CD4-positive, alpha-beta T cell treated with Interleukin-21 for 1 hour (primary cell): ENCODE measurements at places on chromosomes 6 and 20.

- no peak for DNase-seq
Measured at GRCh38 chr6:137122612-137123011, 50.8 kb downstream of the IL22RA2 start.

DNA sequence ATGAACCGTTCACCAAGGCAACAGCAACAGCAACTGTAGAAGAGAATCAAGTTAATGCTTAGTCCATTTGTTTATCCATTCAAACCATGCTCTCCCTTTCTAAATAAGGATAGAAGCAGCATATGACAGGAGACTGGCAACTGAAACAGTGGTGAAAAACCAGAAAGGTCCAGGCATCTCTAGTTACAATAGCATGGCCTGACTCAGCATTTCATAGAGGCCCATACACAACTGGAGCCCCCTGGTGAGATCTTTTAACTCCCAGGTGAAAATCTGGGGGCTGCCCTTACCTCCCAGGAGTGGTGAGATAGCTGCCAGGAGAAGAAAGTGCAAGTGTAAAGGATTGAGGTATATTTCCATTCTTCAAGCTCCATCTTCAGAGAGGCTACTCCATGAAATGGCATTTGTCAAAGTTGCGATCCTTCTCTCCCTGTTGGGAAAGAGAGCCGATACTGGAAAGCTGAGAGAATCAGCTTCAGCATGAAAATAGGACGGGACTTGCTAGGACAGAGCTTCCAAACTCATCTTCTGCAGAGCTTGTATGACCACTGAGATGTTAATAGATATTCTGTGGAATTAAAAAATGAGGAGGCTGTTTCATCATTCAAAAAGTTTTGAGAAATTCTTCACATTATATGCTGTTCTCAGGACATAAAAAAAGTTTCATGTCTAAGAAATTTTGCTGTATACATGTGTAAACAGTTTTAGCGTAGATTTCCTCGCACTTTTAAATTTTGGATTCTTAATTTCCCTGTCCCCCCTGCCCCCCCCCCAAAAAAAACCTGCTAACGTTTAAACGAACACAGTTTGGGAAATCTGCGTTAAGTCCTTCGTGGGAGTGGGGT lies 10.9 kb upstream of the SLC2A12 start:
- DNase-seq = no peak

DNA sequence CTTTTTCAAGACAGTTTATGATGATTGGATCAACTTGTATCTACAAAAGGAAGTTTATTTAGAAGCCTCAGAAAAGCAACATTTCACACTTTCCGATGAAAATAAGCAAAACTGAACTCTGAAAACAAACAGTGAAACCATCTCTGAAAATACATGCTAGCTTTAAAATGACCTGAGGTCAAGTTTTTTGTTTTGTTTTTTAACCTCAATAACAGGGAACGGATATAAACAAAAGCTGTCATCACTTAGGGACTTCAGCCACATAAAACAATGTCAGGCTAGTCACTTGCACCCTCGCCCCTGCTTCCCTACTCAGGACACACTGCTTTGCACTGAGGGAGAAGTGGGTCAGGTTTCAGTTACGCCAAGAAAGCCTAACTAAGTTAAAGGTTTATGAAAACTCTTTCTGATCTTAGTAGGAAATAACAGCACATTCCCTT lies 11.6 kb downstream of the BACH2 start:
- peak; percentile 20 for DNase-seq

DNA sequence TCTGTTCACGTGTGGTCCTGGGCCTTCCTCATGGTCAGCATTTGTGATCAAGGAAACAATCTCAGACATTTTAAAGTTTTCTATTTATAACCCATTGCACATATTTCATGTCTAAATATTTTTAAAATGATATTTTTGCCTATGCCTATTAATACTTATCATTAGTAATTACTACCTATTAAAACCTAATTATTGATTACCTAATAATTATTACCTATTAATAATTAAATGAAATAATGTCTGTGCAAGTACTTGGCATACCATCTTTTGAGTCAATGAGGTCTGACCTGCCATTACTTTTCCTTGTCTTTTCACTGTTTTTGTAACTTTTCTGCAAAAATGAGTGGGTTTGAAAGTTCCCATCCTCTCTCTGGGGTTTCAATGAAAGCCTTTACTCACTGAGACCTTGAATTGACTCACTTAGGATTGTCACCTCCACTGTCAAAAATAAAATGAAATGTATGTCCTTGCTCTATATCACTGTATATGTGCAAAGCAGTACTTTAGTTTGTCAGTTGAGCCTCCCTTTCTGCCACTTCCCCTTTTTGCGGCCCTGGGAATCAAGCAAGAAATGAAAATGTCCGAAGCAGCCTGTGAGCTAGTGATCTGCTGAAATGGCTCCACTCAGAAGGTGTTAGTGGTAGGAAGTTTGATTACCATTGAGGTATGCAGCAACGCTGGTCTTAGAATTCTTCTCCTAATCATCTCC lies 87.8 kb downstream of the L3MBTL3 start:
- no peak for DNase-seq

- no peak for DNase-seq
Measured at GRCh38 chr6:107198631-107199416, 83.5 kb upstream of the BEND3 start.

DNA sequence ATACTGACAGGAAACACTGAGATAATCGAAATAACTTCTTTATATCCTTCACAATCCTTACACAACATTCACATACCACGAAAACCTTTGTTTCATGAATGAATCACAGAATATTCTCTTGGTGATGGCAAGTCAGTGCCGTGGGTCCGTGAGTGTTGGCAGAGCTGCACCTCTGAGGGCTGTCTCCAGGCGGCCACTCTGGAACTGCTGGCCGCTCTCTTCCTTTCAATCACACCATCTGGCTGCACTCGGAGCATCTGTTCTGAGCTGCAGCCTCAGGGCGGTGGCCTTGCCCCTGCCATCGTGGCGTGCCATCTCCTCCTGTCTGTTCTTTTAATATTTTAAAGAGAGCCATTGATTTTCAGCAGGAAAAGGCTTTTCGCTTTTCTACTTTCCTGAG lies 129.4 kb upstream of the AFDN start:
- DNase-seq = no peak

DNA sequence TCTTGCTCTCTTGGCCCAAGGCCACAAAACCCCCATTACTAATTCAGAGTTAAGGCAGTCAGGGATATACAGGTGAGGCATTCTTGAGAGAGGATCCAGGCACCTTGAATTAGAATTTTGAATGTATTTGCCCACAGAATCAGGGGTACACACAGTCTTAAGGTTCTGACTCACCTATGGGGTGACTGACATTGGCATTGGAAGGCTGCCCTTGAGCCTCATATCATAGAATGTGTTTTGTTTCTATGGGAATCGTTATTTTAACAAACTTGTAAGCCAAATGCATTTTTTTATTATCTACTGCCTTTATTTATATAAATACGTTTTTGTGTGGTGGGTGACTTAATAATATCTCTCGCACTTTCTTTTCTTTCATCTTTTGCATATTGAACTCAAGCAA lies 218.6 kb upstream of the CITED2 start:
- no peak for DNase-seq

DNA sequence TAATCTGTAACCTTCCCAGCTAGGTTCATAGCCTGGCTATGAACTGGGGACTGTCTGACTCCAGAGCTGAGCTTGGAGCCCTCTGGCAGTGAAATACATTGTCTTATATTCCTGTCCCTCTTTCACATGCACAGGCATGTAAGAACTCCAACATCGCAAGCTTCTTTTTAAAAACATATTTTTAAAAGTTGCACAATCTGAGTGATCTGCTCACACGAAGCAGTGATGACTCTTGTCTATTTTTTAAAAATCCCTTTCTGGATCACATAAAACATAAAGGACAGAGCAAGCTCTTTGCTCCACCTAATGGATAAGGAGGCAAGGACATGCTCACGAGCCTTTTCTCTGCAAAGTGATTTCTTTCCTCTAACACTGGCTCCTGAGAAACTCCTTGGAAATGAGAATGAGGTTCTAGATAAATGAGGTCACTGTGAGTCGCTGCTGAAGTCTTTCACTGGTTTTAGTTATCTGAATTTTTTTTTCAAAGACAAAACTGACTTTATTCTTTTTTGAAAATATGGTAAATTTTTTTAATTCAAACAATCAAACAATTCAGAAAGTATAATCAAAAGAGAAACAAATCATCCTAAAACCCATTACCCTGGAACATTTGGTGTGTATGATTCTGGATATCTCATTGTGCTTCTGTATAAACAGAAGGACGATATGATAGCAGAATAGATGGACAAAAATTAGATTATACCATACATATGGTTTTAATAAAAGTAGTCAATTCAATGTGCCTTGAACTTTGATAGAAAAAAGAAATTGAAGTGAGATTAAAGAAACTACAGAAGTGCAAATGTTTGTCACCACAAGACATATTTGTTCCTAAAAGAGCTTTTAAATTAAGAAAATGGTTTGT lies 30.8 kb downstream of the IL20RA start:
- DNase-seq = no peak

DNA sequence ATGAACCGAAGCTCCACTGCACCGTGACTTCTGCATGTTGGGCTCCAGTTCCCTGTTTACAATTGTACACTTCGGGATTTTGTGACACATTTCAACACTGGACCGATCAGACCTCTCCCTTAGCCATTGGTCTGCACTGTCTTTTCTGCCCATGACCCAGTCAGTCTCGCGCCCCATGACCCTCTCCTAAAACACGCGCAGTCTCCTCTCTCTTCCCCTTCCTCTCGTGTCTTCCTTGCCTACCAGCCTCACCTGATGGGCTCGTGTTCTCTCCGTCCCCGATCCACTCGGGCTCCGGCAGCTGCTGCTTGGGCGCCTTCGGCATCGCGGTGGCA lies 535 bp upstream of the ABCF1 start:
- DNase-seq = no peak

GRCh38 chr6:119172824-119173223 lies 94.4 kb upstream of the FAM184A start:
- no peak for DNase-seq

DNA sequence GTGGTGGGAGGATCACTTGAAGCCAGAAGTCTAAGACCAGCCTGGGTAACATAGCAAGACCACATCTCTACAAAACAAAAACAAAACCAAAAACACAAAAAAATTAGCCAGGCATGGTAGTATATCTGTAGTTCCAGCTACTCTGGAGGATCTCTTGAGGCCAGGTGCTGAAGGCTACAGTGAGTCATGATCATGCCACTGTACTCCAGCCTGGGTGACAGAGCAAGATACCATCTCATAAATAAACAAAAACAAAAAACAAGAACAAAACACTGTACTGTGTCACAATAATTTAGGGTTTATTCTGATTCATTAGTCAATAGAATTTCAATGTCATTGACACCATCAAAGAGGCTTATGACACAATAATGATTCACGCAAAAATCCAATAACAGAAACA lies 1121.7 kb upstream of the MAP3K7 start:
- no peak for DNase-seq

DNA sequence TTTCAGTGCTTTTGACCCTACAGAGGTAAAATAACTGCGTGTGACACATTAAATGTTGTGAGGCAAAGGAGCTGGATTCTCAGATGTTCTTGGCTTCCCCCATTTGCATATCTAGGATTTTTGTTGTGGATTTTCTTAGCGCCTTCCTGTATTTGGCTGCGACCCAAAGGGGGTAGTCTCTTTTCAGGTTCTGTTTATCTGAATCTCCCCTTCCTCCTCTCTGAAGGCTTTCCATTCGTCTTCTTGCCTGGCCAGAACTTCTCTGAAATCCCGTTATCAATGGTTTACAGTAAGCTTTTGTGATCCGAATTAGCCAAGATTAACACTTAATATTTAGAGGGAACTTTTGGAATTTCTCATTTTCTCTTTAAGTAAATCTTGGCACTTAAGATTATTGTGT lies 60.8 kb downstream of the ADGRB3 start:
- DNase-seq = no peak

- DNase-seq = no peak
Measured at GRCh38 chr6:123962508-123962907, 158.8 kb downstream of the NKAIN2 start.

- DNase-seq = no peak
Measured at GRCh38 chr20:58970146-58970545, 10.9 kb upstream of the NELFCD start.

- DNase-seq = no peak
Measured at GRCh38 chr20:59866338-59866737, 67.1 kb downstream of the SYCP2 start.

DNA sequence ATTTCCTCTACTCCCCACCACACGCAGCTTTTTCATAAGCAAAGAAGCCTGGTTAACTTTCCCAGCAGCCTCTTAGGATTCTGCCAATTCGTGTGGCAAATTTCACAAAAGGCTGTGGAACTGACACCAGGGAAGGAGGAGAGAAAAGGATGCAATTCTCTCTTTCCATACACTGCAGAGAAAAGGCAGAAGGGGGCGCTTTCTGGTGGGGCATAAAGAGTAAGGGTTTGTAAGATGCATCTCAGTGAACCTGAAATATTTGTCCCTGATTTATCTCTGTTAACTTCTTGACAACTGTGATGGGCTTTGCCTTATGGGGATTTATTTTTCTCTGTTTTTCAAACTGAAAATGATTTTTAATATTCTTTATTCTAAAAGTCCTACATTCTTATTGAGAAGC lies 45.5 kb upstream of the GLP1R start:
- DNase-seq = no peak

- no peak for DNase-seq
Measured at GRCh38 chr6:133889557-133890403, 867 bp downstream of the TCF21 start.

GRCh38 chr6:155245831-155246230 lies 18.0 kb upstream of the CLDN20 start:
- DNase-seq = no peak

- no peak for DNase-seq
Measured at GRCh38 chr20:62570403-62570802, 71.9 kb upstream of the SLCO4A1 start.

GRCh38 chr6:134997133-134997995 lies 47.5 kb upstream of the ALDH8A1 start:
- DNase-seq = no peak

DNA sequence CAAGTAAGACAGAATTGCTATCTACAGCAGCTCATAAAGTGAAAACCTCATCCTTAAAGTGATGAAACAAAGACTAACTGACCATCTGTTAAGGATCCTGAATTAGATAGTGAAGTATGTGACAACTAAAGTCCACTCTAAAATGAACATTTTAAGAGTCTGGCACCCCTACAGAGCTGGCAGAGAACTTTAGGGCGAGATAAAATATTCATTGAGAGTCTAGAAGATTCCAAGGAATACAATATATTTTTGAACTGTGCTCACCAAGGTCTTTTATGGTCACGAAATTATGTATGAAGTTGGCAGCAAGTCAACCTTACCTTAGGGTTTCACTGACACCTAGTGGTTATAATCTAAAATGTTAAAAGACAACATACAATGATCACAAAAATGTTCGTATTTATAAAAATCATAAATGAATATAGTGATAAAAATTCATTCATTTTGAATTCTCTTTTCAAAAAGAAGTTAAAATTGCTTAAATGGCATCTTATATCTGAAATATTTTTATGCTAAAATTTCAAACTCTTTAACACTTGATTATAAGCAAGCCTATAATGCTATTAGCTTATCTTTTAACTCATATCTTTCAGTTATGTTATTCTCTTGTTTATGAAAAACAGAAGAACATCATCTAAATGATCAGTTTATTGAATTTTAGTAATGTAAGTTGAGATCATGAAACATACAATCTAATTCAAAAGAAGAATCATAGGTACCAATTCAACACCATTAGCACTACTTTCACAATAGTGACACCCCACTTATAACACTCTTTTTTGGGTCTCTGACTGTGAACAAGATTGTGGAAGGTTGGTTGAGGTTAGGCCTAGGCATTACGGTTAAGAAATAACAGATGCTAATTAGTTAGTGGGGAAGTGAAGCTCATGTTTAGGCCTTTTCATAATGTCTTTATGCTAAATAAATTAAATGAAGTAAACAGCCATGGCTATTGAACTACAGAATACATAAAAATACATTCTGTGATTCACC lies 27.5 kb downstream of the RSPH3 start:
- peak; percentile 70 for DNase-seq

GRCh38 chr6:134073161-134073560 lies 20.7 kb upstream of the SLC2A12 start:
- DNase-seq = no peak
